ENCODE measurements at places on chromosomes 3 and 15.
A peak's percentile ranks its signal among the peaks of the same experiment; 100 is the strongest.

- no peak for DNase-seq
Measured at GRCh38 chr3:40653001-40653400, 128.2 kb downstream of the ZNF621 start.

DNA sequence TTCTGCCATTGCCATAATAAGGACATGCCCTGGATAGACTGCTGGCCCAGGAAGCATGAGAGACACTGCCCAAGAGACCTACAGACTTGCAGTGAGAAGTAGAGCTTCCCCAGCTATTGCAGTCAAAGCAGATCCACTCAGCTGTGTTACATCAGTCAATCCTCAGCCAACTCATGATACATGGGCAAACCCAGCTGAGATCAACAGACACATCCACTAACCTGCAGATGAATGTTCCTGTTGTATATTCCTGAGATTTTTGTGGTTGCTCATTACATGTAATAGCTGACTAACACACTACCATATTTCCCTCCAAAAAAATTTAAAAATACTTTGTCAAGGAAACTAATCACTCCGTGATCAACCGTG is 68.6 kb downstream of the DCLK3 start:
- DNase-seq: no peak

- no peak for DNase-seq
Measured at GRCh38 chr15:74997141-74997540, 1.8 kb downstream of the SCAMP5 start.

GRCh38 chr3:55782807-55783206 is 295.7 kb upstream of the WNT5A start:
- no peak for DNase-seq

- DNase-seq: no peak
Measured at GRCh38 chr3:151387432-151387831, 2.9 kb upstream of the P2RY12 start.

DNA sequence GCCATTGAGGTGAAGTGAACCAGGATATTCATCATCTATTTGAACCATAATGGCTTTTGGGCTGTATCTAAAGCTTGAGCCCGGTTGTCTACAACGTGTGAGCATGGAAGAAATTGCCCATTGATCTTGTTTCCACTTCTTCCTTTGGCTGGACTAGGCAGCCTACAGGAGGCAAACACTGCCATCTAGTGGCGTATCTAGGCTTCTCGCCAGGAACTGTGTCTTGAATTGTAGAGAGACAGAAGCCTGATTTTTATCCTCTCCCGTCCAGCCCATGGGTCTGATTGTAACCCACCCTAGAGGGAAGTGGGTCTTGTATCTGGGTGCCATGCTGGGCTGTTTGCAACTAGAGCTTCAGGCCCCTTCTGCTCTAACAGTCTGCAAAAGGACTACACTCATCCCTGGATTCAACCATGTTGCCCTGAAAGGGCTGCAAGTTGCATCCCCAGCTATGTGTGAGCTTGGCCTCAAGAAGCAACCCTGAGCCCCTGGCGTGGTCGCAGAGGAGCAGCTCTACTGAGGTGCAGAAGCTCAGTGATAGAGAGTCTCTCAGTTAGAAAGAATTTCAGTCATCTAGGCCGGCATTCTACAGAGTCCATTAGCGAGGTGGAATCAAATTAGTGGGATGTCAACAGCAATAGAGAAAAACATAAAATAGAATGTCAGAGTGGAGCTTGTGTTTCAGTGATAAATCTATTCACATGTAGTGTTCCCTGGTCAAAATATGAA is 170.2 kb upstream of the UMPS start:
- peak; percentile 55 for DNase-seq

DNA sequence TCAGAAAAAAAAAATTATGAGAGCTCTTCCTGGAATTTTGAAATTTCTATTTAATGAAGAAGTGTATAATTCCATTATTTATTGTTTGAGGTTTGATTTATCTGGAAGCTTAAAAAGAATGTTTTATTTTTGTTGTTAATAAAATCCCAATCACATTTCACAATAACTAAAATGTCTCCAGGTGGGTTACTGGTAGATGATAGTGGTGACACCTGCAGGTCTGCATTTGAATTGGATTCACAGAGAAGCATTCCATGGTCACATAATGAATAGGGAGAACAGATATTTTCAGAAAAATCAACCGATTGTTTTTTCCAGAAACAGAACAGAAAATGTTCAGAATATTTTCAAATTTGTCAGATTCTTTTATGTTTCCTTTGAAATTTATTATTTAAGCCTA is 48.3 kb downstream of the ASB7 start:
- DNase-seq: no peak

DNA sequence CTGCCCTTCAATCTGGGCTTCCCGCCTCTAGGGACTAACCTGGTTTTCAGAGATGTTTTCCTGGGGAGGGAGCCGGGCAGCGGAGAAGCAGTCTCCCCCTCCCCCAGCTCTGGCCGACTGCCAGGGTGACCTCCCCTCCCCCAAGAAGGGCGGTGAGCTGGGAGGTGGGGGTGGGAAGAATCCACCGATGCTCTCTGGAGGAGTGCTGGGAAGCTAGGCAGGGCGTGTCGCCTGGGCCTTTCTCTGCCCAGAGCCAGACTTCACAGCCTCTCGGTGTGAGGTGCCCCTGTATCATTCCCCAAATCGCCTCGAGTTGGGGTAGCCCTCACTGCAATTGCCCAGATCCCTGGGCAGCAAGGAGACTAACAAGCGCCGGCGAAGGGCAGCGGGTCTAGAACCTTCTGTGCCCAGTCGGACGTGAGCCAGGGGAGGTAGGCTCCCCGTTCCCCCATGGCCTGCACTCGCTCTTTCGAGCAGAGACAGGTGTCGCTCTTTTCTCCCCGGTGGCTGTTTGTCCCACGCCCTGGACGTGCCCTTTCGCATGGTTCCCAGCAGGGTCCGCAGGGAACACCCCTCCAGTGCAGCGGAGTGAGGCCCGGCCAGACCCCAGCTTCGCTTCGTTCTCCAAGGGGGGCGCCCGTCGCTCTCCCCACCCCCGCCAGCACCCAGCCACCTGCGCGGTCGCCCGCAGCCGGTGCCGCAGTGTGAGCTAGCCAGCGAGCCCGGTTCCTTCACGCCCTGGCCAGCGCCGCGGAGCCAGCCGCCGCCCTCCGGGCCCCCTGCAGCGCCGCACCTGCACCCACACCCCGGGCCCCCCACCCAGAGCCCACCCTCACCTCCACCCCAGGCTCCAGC is 1.1 kb downstream of the RAB6B start:
- no peak for DNase-seq

GRCh38 chr3:77038468-77038929 is 1.4 kb upstream of the ROBO2 start:
- no peak for DNase-seq

DNA sequence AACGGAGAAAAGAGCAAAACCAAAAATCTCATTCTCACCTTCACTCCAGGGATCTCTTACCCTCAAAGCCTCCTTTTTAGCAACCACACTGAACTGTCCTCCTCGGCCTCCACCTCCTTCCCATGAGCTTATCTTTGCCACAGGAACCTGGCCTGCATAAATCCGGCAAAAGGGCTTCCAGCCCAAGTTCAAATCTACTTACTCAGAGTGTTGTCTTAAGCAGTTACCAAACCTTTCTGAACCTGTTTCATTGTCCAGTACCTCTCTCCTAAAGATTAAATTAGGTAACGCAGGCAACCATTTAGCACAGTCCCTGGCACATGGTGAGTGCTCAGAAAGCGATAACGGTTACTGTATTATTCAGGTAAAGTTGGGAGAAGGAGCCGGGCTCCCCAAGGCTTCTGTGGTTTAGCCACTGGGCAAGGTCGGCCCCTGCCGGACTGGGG is 777 bp downstream of the CIB1 start:
- DNase-seq: no peak

- no peak for DNase-seq
Measured at GRCh38 chr15:63408524-63408923, 26.9 kb upstream of the CA12 start.

GRCh38 chr15:44489464-44489863 is 47.5 kb upstream of the EIF3J start:
- DNase-seq: no peak

GRCh38 chr15:68704496-68705021 is 116.1 kb downstream of the ANP32A start:
- DNase-seq: no peak

DNA sequence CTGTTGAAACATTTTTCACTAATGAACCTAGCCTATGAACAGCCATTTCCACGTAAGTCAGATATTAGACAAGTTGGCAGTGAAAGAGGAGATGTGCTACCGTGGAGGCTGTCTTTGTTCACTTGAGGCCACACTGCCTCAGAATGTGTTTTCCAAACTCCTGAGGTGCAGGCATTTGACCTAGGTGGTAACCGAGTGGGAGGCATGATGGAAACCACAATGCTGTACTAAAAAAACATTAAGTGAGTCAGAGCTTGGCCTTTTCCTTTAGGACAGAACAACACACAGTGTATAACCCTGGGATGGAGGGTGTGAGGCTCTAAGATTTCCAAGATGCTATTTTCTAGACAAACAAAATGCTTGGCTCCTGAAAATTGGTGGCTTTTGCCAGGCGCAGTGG is 406.3 kb downstream of the SOX2 start:
- no peak for DNase-seq

DNA sequence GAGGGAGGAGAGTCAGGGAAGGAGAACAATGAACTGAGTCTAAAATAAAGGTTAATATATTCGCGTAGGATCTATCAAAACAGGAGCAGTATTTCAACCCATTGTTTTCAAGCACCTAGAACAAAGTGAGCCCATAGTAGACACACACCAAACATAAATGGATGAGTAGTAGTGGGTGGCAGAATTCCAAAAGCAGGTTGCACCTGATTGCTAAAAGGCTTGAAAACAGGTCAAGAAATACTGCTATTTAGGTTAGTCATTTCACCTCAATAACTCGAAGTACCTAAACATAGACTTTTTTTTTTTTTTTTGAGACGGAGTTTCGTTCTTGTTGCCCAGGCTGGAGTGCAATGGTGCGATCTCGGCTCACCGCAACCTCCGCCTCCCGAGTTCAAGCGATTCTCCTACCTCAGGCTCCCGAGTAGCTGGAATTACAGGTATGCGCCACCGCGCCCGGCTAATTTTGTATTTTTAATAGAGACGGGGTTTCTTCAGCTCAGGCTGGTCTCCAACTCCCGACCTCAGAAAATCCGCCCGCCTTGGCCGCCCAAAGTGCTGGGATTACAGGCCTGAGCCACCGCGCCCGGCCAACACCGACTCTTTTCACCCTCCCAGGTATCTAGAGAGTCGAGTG is 855 bp upstream of the ABHD5 start:
- peak; percentile 17 for DNase-seq

DNA sequence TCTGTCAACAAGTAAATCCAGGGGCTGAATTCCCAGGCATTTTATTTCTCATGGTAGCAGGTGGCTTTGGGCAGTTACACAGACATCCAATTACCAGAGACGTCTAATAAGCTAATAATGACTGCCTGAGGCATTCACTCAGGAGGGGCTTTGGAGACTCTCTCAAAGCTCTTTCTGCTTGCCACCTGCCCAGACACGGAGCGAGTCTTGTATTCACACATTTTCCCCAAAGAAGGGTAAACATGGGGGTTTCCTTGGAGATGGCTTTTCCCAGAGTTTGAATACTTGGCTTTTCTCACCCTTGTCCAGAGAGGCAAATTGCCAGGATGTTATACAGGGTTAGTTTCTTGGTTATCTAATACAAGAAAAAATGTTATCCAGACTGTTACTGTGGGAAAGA is 132.6 kb downstream of the DIPK2A start:
- no peak for DNase-seq

DNA sequence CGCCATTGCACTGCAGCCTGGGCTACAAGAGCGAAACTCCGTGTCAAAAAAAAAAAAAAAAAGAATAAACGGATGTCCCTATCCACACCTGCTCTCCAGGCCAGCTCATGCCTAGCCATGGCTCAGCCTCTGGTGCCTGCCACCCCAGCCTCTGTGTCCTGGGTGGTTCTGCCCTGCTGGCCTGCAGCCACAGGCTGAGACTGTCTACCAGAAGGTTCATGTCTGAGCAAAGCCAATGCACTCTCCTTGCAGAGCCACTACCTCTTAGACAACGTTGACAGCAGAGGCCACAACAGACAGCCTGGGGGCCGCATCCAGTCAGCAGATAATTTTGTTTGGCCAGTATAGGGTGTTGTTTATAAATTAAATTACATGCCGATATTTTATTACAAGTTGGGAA is 127.7 kb downstream of the ASB7 start:
- DNase-seq: no peak

DNA sequence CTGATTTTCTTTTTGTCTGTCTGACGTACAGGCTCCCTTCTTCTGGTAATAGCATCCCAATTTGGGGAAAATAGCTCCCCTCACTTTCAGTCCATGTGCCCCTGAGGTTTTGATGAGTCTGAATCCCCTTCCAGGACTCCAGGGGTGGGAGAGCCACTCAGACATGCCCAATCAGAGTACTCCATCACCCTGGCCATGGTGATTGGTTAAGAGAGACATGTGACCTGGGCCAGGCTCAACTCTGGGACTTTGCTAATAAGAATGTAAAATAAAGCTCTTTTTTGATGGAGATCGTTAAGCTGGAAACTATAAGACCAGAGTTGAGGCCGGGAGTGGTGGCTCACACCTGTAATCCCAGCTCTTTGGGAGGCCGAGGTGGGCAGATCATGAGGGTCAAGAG is 9.2 kb upstream of the MEF2A start:
- DNase-seq: no peak

GRCh38 chr3:52269776-52270175 is 8.7 kb downstream of the WDR82 start:
- no peak for DNase-seq

GRCh38 chr15:97745481-97746071 is 214.9 kb upstream of the ARRDC4 start:
- DNase-seq: peak; percentile 13
